ENCODE measurements at places on chromosomes 6 and 20.

- no peak for DNase-seq
Observed at GRCh38 chr20:25437153-25437581, 29.7 kb downstream of the GINS1 start.

- no peak for DNase-seq
Observed at GRCh38 chr6:165186041-165186440, 123.4 kb downstream of the C6orf118 start.

- no peak for DNase-seq
Observed at GRCh38 chr6:40671694-40672050, 84.5 kb upstream of the LRFN2 start.

GRCh38 chr6:13523826-13524622, 36.6 kb upstream of the GFOD1 start:
- DNase-seq = no peak

DNA sequence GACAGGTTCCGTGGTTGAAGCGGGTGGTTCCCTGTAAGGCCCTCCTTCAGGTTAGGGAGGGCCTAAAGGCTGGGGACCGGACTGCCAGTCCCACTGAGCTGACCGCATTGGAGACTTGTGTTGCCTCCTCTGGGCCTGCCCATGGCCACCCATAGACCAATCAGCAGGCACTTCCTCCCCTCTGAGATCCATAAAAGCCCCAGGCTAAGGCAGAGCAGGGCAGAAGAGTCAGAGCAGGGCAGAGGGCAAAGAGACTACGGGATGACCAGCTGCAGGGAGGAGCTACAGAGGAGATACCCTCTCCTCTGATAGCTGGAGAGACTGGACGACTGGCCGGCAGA, 537.4 kb downstream of the TENT5A start:
- DNase-seq = no peak

GRCh38 chr20:47411161-47411560, 54.7 kb upstream of the ZMYND8 start:
- DNase-seq = no peak

DNA sequence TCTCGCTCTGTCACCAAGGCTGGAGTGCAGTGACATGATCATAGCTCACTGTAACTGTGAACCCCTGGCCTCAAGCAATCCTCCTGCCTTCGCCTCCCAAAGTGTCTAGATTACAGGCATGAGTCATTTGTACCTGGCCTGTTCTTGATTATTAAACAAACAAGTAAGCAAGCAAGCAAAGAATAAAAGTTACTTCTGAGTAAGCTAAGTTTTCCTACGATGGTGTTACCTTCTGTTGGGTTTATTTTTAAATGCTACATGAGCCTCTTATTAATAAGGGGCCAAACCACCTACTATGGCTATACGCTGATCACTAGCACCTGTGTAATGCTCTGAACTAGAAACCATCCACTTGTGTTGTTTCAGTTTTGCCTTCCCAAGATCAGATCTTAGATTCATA, 50.8 kb downstream of the IL22RA2 start:
- DNase-seq = no peak

DNA sequence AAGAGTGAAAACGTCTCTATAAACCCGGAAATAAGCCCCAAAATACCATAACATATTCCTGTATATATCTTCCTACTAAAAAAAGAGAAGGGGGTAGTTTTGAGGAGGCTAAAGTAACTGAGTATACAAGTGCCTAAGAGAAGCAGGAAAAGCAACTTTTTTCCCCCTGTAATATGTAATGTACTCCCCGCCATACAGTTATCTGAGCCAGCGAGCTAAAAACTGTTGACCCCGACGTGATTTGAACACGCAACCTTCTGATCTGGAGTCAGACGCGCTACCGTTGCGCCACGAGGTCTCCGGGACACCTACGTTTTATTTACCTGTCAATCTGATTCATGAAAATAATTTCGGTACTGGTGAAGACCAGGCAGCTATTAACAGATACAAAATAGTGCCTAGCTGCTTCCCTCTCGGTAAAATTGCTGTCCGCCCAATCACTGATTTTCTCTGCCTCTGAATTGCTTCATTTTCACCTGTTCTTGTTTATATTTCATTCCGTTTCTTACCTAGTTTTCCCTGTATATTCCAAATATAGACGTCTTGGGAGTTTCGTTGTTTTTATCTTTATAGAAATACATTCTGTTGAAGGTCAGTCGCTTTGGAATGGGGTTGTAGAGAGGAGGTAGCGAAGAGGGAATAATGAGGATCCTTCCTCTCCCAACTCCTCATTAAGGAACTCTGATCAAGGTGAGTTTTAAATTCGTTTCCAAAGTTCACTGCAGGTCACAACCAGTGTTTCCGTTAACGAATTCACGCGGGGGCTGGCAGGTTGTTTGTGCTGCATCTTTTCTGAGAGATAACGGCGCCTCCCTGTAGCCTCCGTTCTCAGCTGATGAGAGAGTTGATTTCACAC, 33.6 kb upstream of the BTN3A2 start:
- DNase-seq = no peak

DNA sequence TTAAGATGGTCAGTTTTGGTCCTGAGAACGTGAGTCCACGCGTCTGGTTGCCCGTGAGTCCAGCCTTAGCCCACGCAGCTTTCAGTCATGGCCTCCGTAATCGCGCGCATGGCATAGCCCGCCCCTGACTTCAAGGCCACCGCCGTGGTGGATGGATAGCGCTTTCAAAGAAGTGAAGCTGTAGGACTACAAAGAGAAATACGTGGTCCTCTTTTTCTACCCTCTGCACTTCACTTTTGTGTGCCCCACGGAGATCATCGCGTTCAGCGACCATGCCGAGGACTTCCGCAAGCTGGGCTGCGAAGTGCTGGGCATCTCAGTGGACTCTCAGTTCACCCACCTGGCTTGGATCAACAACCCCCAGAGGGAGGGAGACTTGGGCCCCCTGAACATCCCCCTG, 142.0 kb upstream of the MCHR2 start:
- no peak for DNase-seq

- no peak for DNase-seq
Observed at GRCh38 chr6:157150076-157150475, 173.2 kb downstream of the TMEM242 start.

DNA sequence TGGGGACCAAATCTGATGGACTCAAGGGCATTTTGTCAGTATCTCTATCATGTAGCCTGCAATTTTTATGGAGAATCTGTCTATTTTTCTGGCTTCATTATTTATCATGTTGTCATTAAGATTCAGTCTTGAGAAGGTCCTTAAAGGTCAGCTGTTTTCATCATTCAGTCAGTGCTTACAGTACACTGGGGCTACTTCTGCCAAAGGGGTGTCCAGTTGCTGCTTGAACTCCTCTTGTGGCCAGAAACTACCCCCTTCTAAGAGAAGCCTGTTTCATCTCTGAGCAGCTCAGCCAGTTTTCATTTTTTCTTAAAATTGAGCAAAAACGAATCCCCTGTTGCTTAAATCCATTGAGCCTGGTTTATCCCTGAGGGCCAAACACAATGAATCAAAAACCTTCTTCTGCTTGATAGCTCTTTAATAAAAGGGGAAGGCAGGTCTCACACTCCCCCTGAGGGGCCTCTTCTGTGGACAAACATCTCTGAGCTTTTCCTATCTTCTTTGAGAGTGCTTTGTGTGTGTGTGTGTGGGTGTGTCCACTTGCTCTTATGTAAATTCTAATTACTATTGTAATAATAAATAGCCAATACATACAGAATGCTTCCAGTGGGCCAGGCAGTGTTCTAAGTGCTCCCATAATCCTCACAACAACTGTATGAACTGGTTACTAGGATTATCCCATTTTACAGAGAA, 172.2 kb downstream of the PLCB1 start:
- DNase-seq = no peak

DNA sequence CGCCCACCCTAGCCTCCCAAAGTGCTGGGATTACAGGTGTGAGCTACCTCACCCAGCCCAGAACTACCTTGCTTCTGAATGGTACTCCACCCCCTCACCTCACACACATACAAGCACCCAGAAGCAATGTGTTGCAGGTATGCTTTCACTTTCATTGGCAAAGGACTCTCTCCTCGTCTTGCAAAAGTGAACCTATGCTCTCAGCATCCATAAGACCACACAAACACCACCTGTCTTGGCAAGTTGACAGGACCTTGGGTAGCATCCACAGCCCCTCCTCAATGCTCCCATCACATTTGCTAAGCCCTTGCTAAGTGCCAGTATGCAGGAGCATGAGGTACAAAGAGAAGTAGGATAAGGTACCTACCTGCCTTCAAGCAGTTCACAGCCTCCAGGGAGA, 3.7 kb downstream of the KIF13A start:
- DNase-seq = no peak

- DNase-seq = no peak
Observed at GRCh38 chr20:5402903-5403531, 86.3 kb upstream of the PROKR2 start.

DNA sequence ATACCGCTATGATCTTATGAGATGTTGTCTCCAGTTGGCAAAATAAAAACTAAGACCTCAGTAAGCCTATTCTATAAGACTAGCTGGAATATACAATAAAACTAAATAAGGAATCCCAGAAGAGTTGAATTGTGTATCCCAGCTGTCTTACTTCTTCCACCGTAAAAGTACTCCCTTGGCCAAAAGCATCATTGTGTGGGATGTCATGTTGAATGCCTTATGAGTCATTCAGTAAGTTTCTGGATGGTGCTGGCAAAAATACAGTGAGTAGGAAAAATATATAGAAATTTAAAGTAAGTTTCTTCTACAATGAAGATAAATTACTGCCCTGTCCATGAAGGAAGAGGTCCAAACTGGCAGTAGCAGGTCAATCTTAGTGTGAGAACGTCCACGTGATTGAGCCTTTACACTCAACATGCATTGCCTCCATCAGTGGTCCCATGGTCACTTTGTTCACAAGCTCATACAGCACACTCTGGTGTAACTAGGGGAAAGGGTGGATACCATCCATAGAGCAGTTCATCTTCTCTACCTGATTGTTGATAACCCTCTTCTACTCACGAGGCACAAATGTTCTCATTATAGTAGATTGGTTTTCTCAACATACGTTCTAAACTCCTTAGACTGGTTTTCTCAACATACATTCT, 13.7 kb upstream of the ZNF318 start:
- no peak for DNase-seq

DNA sequence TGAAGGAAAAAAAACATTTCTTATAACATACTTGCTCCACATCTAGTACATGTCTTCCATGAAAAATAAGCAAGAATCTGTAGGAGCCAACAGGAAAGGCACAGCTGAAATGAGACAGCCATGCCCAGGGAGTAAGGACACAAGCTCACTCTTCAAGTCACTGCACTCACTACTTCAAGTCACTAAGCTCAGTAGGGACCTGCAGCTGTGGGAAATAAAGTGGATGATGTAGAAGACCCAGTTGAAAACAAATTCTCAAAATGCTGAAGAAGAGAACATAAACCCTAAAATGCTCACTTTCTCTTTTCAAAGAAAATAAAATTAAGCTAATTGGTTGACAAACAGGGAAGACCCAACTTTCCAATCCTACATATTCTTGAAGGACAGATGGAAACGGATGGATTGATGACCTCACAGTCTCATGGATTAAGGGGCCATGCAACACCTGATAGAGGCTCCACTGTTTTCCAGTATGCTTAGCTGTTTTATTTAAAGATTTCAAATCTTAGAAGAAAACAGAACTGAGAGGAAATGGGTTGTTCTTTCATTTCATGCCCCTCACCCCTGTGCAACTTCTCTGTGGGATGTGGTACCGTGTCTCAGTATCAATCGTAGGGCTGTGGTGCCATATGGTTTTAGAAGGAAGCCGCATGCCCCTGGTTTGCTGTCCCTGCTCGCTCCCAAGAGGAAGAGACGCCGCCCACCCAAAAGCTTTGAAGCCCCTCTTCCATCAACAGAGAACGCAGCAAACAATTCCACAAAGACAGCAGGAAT, 133.3 kb downstream of the WDR27 start:
- DNase-seq = no peak

DNA sequence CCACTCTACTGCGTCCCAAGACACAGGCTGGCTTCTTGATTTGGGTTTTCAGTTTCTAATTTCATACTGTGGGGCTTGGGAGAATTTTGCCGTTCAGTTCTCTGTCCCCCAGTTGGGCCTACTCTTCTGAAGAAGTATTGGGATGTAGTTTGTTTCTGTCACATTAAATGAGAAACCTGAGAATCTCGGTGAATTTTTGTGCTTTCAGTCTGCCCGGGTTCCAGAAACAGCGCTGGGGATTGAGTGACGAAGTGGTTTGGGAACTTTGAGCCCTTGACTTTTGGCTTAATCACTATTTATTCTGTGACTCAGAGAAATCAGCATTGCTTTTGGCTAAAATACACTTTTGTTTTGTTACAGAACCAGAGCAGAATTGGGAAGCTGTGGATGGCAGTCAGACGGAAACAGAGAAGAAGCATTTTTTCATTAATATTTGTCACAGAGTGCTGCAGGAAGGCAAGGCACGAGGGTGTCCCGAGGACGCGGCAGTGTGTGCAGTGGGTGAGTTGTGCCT, 74.0 kb downstream of the IGF2R start:
- DNase-seq = no peak

GRCh38 chr6:75499640-75500039, 6.0 kb upstream of the FILIP1 start:
- DNase-seq = no peak

DNA sequence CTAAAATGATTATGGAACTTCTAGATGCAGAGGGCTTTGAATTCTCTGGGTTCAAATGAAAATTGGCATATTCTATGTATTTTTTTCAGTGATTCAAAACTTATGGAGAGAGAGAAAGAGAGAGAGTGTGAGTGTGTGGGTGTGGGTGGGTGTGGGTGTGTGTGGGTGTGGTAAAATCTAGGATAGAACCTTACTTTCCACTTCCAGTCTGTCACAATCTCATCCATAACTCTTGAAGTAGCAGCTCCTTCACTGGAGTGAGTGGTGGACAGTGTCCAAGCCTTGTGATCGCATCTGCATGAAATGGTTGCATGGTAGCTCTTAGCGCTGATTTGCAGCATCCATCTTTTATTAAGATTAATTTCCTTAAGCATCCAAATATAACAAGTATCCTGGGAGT, 37.7 kb downstream of the ADGB start:
- DNase-seq = no peak

DNA sequence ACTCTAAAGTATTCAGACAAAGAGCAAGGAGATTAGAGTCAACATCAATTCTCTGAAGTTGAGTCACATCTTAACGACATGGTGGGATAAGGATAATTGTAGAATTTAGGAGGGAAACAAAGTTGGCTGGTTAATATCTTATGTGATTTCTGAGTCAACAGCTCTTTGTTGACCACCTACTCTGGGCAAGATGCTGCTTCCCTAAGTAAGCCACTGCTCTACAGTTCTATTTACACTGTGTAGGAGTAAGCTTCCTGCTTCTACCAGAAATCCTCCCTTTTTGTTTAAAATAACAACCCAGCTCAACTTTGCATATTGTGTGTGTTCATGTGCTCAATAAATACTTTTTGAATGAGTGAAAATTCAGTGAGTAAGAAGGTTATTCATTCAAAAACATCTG, 3.1 kb downstream of the HS3ST5 start:
- no peak for DNase-seq

- no peak for DNase-seq
Observed at GRCh38 chr6:13935190-13935880, 10.6 kb downstream of the RNF182 start.

- no peak for DNase-seq
Observed at GRCh38 chr20:10094566-10095173, 59.9 kb downstream of the ANKEF1 start.
